Occipital lobe (tissue), 3 donors: ENCODE measurements at places on chromosomes 5 and 9.

DNA sequence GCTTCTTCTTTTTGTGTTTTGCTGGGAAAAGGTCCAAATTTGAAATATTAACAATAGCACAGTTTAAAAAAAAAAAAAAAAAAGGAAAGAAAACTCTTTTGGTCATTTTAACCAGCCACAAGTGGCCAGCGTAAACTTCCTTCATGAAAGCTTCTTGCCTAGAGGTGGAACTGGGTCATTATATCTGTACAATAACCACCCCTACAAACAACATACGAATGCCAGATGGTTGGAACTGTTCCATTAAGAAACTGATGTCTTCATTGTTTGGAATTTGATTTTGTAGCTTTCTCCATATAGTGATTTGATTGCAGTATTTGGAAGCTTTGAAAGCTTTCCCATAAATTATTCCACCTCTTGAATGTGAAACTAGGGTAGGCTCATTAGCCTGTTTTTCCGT, 18.3 kb upstream of the LPAR1 start:
- DNase-seq, result no peak

GRCh38 chr5:100668511-100668910, 133.3 kb downstream of the FAM174A start:
- no peak for DNase-seq

DNA sequence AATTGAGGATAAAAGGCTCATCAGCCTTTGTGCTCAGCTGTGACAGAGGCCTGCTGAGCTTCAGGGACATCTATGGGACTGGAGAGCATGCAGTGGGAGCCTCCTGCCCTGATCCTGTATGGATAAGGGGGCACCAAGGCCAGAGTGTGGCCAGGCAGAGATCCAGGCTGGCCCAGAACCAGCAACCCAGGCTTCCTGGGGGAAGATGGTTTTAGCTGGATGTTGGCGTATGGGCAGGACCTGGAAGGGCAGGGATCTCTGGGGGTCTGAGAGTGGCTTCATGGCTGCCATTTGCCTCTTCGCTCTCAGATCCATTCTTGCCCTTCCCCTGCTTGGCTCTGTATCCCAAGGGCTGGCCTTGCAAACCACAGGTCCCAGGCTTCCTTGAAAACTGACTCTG, 169.9 kb downstream of the MACROH2A1 start:
- DNase-seq, result no peak

DNA sequence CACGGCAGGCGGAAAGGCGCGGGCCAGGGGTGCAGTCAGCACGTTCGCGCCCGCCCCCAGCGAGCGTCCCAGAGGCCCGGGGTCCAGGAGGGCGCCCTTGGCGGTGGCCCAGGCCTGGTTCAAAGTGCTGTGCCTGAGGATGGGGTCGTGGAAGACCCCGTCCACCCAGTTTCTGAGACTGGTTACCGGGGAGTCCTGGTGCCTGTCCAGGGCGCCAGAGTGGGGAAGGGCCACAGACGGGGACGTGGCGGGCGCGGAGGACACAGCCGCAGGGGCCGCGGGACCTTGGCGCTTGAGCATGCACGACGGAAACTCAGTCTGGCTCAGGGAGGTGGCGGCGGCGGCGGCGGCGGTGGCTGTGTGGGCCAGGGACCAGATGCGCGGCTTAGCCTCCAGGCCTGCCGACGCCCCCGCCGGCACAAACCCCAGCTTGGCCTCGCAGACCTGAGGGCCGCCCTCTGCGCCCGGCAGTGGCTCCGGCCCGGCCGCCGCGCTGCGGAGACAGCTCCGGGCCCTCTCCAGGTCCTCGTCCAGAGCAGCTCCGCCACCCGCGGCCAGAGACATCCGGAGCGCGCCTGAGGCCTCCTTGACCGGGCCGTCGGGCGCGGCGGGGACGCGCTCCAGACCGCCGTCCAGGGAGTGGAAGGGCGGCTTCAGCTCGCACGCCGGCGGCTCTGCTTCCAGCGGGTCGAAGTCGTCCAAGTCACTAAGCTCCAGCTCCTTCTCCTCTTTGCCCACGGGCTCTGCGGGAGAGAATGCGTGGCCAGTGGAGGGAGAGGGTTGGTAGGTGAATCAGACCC, 4.5 kb downstream of the IRX4 start:
- no peak for DNase-seq

DNA sequence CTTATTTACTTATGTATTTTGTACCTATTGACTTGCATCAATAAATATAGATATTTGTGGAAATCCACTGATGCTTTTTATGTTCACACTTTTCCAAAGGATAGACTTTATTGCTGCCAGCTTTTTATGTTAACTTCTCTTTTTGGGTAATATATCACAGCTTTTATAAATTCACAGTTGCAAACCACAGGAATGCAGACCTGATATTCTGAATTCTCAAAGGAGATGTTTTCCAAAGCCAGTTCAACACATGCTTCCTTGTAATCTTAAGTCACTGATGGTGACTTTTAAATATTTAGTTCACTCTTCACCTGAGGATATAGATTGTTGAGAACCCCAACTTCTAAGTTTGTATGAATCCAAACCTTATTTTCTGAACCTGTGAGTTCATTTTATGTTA, 223.4 kb upstream of the PRR16 start:
- no peak for DNase-seq

GRCh38 chr5:160235731-160236130, 6.4 kb downstream of the FABP6 start:
- DNase-seq, result no peak

DNA sequence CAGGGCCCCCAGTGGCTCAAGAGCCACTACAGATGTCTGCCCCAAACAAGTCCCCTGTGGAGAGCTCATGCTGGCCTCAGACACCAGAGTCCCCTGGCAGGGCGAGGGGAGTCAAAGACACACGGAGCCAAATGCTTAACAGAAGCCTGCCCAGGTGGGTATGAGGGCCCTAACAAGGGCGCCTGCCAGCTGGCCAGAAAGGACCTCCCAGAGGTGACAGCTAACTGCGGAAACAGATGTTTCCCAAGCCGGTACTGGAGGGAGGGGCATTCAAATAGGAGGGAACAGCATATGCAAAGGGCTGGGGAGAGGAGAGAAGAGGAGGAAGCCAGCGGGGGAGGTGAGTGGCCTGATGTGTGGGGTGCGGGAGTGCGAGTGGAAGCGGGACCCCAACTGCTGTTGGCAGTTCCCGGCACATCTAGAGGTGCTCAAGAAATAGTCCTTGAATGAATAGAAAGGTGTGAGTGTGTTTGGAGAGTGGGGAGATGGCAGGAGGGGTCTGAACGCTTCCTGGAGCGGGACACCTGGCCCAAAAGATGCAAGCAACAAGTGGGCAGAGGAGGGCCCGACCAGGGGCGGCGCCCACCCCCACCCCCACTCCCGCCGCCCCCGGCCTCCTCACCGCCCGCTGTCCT, 824 bp downstream of the MXD3 start:
- no peak for DNase-seq

- DNase-seq, result no peak
Measured at GRCh38 chr9:134391319-134392231, 65.3 kb downstream of the RXRA start.
